ENCODE measurements at places on chromosomes 3 and 15. TPM values are rescaled to one million over a fixed set of nuclear protein-coding genes. Genes with fewer than 3 reads are reported as not detected.

The RAB6B gene
- total RNA-seq = 0.99 TPM

The CADPS gene
- not detected for total RNA-seq

The FAM107A gene
- 9.6 TPM for total RNA-seq

The CDHR4 gene
- not detected for total RNA-seq

The LDHAL6B gene
- not detected for total RNA-seq
